ENCODE measurements at places on chromosomes 11 and 22. TPM values are rescaled to one million over a fixed set of nuclear protein-coding genes. Genes with fewer than 3 reads are reported as not detected.
A peak's percentile ranks its signal among the peaks of the same experiment; 100 is the strongest.

DNA sequence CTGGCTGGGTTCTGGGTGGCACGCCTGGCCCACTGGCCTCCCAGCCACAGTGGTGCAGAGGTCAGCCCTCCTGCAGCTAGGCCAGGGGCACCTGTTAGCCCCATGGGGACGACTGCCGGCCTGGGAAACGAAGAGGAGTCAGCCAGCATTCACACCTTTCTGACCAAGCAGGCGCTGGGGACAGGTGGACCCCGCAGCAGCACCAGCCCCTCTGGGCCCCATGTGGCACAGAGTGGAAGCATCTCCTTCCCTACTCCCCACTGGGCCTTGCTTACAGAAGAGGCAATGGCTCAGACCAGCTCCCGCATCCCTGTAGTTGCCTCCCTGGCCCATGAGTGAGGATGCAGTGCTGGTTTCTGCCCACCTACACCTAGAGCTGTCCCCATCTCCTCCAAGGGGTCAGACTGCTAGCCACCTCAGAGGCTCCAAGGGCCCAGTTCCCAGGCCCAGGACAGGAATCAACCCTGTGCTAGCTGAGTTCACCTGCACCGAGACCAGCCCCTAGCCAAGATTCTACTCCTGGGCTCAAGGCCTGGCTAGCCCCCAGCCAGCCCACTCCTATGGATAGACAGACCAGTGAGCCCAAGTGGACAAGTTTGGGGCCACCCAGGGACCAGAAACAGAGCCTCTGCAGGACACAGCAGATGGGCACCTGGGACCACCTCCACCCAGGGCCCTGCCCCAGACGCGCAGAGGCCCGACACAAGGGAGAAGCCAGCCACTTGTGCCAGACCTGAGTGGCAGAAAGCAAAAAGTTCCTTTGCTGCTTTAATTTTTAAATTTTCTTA, 27.7 kb upstream of the TXNRD2 start:
- peaks cover 33% of the 10 kb centered on the region for H3K4me1 ChIP-seq
- peaks cover 2% of the 10 kb centered on the region for H3K27me3 ChIP-seq
- peak overlapping the region; percentile 43 for H3K27ac ChIP-seq
- H3K4me3 ChIP-seq, result no peak overlapping the region

GRCh38 chr11:35856756-35857155, 87.1 kb upstream of the LDLRAD3 start:
- DNase-seq, result no peak
- no peaks in the 10 kb centered on the region for H3K27me3 ChIP-seq
- no peaks in the 10 kb centered on the region for H3K36me3 ChIP-seq
- H3K4me3 ChIP-seq, result no peak overlapping the region

The ARFGAP3 gene
- total RNA-seq, result 29.9 TPM

- H3K36me3 ChIP-seq, result peaks cover 11% of the 10 kb centered on the region
- no peak overlapping the region for H3K27ac ChIP-seq
- H3K4me3 ChIP-seq, result no peak overlapping the region
- no peak for DNase-seq
- H3K27me3 ChIP-seq, result no peaks in the 10 kb centered on the region
Observed at GRCh38 chr11:129012880-129013279, 70.2 kb upstream of the TP53AIP1 start.

DNA sequence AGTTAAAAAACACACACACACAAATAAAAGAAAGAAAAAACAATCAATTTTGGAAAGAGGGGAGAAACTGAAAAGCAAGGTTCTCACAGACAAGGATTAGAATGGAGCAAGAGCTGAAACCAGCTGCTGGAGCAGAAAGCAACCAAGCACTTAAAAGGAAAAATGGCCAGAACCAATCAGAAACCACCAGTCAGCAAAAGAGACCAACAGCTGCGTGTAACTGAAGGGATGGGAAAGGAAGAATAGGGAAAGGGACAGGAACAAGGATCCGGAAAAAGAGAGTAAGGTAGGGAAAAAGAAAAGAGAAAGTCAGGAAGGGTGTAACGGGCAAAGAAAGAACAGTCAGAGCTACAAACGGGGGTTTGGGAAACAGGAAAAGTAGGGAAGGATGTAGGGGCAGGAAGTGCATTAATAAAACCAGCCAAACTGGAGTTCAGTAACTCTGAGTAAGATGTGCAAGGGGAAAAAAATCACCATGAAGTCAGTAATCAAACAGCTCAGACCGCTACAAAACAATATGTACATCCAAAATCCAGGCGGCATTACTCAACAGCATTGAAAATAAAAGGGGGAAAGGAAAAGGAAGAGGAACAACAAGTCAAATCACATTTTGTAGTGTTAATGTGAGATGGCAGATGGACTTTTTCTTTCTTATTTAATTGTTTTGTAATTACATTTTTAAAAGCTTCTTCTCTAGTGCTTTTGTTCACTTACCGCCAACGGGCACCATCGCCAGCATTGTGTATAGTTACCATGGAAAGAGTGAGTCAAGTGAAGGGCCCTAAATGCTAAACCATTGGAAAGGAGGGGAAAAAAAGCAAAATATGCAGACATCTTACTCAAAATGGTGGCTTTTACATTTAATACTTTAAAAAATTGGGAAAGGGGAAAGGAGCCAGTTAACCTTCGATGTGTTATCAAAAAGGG, 49.2 kb downstream of the APOL5 start:
- no peak overlapping the region for H3K4me3 ChIP-seq
- H3K36me3 ChIP-seq, result no peaks in the 10 kb centered on the region
- H3K4me1 ChIP-seq, result peaks cover 11% of the 10 kb centered on the region
- peak overlapping the region; percentile 3 for H3K27ac ChIP-seq
- no peak for DNase-seq

DNA sequence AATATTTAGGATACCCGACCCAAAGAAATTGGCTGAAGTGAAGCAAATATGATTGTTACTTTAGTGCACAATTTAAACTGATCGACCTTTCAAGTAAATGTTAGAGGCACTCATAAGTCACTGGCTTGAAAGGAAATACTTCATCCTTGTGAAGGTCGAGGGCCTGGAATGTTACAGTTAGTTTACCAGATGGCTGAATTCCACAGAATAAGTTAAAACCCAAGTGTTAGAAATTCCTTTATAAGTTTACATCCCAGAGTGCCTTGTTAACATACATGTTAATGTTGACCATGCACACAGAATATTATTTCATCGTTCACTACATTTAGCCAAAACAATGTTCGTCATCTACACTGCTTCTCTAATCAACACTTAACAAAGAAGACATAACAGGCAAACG, 235.5 kb upstream of the ANO3 start:
- H3K4me1 ChIP-seq, result no peaks in the 10 kb centered on the region
- no peaks in the 10 kb centered on the region for H3K27me3 ChIP-seq
- H3K4me3 ChIP-seq, result no peak overlapping the region
- no peak overlapping the region for H3K27ac ChIP-seq

GRCh38 chr22:24076091-24076867, 65.2 kb downstream of the CABIN1 start:
- no peaks in the 10 kb centered on the region for H3K27me3 ChIP-seq
- H3K4me1 ChIP-seq, result no peaks in the 10 kb centered on the region
- peaks cover 19% of the 10 kb centered on the region for H3K36me3 ChIP-seq
- H3K4me3 ChIP-seq, result no peak overlapping the region

The TENM4 gene
- 38.1 TPM for total RNA-seq

- no peaks in the 10 kb centered on the region for H3K4me1 ChIP-seq
- no peaks in the 10 kb centered on the region for H3K27me3 ChIP-seq
- no peak overlapping the region for H3K4me3 ChIP-seq
- no peaks in the 10 kb centered on the region for H3K36me3 ChIP-seq
Observed at GRCh38 chr11:104096900-104097299, 60.5 kb downstream of the DDI1 start.

DNA sequence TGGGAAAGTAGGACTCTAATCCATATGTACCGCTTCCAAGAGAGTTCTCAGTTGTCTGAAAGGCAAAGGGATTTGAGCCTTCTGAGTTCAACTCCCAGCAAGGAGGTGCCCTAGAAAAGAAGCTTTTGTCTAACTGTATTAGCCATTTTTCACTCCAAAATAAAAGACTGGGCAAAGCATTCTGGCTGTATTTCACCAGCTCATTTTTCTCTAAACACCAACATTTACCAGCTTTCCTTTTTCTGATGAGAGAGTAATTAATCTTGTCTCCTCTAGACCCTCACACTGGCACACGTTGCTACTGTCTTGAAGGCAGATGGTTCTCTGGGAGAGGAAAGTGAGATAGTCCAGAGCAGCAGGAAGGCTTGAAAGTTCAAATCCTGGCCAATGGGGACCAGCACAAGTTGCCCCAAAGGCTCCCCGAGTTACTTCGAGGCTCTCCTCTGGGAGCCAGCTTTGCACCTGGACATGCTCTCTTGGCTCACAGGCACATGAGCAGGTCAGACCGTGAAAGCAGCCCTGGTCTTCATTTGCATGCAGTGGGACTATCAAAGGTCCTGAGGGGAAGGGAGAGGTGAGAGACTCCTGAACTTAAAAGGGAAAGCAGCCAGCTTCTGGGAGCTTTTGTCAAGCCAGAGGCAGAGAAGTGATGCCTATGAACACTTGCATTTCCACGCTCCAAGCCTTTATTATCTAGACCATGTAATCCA, 100.0 kb downstream of the NTM start:
- DNase-seq, result no peak
- peaks cover 27% of the 10 kb centered on the region for H3K27me3 ChIP-seq
- no peak overlapping the region for H3K4me3 ChIP-seq
- H3K27ac ChIP-seq, result no peak overlapping the region

GRCh38 chr11:74019104-74019738, 10.3 kb upstream of the UCP3 start:
- no peaks in the 10 kb centered on the region for H3K4me1 ChIP-seq
- no peak for DNase-seq
- peaks cover 25% of the 10 kb centered on the region for H3K36me3 ChIP-seq
- no peak overlapping the region for H3K4me3 ChIP-seq

GRCh38 chr11:6925636-6926207, 504 bp upstream of the ZNF215 start:
- peaks cover 32% of the 10 kb centered on the region for H3K4me1 ChIP-seq
- H3K4me3 ChIP-seq, result peak overlapping the region; percentile 98
- peak overlapping the region; percentile 94 for H3K27ac ChIP-seq
- peak; percentile 7 for DNase-seq
- no peaks in the 10 kb centered on the region for H3K27me3 ChIP-seq
